ENCODE measurements at places on chromosomes 5 and 9.

GRCh38 chr9:98721643-98722042 lies 12.9 kb upstream of the GABBR2 start:
- no peak for DNase-seq

GRCh38 chr5:96226941-96227552 lies 206.0 kb downstream of the PCSK1 start:
- no peak for DNase-seq

- DNase-seq, result no peak
These were observed 304.0 kb downstream of the TLR4 start for GRCh38 chr9:118008246-118008645.

DNA sequence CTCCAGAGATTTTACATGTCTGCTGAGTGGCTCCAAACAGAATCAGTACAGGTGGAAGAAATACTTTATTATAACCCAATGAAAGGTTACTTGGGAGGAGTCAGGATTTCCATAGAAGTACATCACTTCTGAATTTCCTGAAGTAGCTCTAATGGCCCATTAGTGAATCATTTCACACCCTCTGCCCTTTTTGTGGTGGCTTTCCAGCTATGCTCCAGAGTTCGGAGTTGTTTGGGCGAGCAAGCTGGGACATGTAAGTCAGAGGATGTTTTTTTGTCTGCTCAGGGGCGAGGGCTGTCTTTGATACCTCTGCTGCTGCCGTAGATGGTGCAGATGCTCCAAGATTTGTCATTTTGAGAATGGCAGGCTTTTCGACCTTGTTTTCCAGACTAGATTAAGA lies 226.1 kb downstream of the GOLPH3 start:
- DNase-seq, result no peak

DNA sequence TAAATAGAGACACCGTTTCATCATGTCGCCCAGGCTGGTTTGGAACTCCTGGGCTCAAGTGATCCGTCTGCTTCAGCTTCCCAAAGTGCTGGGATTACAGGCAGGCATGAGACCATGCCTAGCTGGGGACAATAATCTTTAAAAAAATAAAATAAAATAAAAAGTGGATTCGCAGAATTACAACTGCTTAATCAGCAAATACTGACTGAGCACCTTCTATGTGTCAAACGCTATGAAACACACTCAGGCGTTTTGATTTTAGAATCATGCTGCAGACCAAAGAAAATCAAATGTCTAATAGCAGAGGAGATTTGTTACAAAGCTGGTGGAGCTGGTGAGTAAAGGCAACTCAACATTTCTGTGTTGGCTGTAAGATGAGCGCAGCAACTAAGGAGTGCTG lies 22.7 kb upstream of the SH3RF2 start:
- no peak for DNase-seq

- DNase-seq, result no peak
These were observed 119.7 kb downstream of the INSYN2B start for GRCh38 chr5:169860585-169860984.

GRCh38 chr5:115246361-115246991 lies 16.2 kb downstream of the PGGT1B start:
- no peak for DNase-seq

GRCh38 chr5:122705851-122706250 lies 69.0 kb upstream of the SNX2 start:
- no peak for DNase-seq

DNA sequence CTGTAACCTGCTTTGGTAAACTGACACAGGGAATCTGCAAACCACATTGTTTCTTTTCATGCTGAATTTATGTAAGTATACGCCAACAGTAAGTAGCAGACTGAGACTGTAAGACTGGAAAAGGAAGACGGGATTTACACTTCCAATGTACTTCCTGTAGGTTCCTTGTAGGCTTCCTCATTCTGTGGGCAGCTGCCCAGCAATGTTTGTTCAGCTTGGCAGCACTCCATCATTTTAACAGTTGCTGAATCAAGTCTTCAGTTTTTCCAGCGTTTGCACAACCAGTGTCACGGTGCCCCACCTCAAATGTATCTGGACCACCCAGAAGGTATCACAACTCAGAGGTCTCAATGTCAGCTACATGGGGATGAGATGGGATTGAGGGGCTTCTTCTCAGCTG lies 232.6 kb downstream of the PRDM9 start:
- DNase-seq, result no peak

- no peak for DNase-seq
These were observed 45.9 kb upstream of the JAK2 start for GRCh38 chr9:4939118-4939561.

DNA sequence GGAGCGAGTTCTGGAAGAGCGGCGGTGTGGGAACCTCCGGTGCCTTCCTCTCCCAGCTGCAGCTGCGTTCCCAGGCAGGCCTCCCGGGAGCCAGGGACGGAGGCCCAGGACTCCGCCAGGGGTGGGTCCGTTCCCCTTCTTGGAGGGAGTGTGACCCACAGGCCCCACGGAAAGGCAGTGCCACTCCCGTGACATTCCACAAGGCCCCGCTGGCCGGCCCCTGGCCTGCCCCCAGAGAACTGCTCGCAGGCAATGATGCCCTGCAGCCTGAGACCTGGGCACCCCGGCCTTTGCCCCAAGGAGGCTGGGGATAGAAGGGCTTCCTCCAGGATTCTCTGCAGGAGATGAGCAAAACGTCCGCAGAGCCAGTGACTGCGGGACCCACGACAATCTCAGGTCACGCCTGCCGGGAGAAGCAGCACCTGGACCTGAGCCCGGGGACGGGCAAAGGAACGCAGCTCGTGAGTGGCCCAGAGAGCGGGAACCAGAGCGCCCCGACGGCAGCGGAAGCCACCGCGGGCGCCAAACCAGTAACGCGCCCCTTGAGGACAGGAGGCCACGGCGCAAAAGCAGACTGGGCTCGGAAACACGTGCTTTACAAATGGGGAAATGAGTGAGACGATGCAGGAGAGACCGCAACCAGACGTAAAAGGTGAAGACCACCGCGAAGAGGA lies 9.3 kb downstream of the OBP2B start:
- DNase-seq, result no peak

DNA sequence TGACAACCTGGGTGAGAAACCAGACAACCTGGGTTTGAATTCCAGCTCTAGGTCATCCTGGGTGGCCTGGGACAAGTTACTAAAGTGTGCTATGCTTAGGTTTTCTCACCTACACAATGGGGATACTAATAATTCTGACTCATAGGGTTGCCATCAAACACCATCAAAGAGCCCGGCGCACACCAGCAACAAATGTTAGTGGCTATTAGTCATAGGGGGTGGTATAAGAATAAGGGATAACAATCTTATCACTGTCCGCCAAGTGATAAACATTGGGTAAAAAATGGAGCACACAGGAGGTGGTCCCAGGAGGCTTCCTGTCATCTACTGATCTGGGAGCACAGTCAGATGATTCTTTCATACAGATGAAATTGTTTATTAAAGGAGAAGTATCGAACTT lies 61.4 kb upstream of the AFAP1L1 start:
- DNase-seq, result no peak

DNA sequence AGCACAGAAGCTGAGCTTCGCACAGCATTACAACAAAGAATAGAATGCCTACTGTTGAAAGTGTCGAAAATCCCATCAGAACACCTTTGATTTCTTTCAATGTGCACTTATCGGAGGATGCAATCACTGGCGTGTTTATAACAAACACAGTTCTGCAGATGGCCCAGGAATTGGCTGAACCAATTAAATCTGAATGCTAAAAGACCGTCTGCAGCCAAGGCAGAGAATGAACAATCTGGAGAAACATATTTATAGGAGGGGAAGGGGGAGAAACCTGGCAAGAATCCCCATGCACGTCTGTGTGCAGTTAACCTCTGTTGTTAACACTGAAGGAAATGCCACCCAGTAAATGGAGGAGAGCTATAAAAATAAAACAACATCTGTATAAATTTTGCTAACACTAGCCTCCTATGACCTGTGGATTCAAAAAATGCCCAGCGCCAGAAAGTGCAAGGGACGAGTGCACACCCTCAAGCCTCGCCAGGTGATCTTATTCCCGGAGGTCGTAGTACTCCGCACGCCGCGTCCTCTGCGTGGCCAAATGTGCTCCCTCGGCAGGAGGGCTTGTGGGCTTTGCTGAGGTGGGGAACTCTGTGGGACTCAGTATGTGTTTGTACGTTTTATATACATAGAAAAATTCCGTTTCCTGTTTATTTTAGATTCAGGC lies 56.8 kb downstream of the PTCH1 start:
- peak; percentile 74 for DNase-seq

- peak; percentile 28 for DNase-seq
These were observed 55.2 kb downstream of the NMUR2 start for GRCh38 chr5:152349683-152350526.

- no peak for DNase-seq
These were observed 183.3 kb upstream of the PUM3 start for GRCh38 chr9:3027210-3027609.

DNA sequence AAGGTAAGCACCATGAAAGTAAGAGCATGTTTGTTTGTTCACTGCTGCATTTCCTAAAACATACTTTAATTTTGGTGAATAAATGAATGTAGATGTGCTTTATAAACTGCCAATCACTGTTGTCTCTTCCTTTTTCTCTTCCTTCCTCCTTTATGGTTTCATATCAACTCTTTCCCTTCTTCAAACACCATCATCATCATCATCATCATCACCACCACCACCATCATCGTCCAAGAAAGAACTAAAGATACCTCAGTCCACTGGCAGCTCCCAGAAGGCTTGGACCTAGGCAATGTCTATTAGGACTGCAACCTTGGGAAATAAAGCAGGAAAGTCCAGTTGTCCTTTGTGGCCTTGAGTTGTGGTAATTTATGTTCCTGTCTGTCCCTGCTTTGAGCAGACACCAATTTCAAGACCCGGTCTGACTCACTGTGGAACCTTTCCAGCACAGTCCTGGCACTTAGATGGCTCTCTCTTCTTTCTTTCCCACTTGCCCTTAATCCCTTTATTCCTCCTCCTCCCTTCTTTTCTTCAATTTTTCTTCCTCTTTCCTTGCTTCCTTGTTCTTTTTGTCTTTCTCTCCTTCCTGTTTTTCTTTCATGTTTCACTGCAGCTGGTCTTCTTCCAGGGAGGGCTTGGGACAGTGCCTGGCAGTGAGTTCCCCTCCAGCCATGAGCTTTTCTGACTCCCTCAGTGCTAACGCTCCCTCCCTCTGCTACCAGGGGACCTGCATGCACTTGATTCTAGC lies 99.3 kb downstream of the ANGPTL2 start:
- DNase-seq, result no peak

- no peak for DNase-seq
These were observed 292.2 kb downstream of the GAS1 start for GRCh38 chr9:86655147-86655546.

- DNase-seq, result no peak
These were observed 546 bp downstream of the DNAJB5 start for GRCh38 chr9:34989946-34990635.

- DNase-seq, result peak; percentile 89
These were observed at the start of gene NSD1 for GRCh38 chr5:177133096-177133852. NSD1 (plus strand) TSS chr5:177133773; CDS start chr5:177135104, 1,331 bp downstream.

DNA sequence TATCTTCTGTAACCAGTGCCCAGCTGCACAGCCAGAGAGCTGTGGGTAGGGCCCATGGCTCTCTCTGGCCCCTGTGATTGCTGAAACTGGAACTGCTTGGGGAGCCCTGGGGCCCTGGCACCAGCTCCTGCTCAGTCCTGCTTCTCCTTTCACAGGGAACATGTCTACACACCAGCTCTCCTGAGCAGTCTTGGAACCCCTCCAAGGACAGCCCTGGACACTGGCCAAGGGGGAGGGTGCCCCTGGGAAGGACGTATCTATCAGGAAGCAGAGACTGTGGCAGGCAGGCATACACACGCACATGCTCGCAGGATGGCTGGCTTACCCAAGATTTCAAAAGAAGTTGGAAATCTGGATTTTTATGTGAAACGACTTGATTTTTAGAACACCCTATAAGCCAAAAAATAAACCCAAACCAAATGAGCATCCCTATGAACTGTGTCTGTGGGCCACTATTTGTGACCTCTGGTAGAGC lies 8.8 kb upstream of the TRAF1 start:
- peak; percentile 53 for DNase-seq

GRCh38 chr9:120985819-120986222 lies 59.2 kb upstream of the TRAF1 start:
- DNase-seq, result no peak

DNA sequence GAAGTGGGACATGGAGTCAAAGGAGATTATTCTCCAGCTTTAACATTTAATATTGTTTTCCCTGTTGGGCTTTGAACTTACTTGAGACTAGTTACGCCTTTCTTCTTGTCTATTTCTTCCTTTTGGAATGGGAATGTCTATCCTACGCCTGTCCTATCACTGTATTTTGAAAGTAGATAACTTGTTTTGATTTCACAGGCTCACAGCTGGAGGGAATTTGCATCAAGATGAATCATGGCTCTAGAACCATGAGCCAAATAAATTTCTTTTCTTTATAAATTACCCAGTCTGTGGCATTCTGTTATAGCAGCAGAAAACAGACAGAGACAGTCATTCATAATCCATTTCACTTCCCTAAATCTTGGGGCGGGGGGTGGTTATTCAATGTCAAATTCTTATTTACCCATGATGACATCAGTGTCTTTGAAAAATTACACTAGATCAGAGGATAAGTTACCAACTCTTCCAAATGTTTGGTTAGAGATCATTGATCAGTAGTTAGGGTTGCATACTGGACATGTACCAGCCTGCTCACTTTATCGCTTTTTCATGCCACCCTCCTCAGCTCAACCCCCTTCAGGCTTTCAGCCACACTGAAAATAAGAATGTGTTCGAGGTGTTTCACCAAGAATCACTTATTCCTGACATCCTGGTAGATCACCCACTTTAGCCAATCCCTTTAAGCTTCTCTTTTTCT lies 419.6 kb upstream of the PIK3R1 start:
- no peak for DNase-seq

DNA sequence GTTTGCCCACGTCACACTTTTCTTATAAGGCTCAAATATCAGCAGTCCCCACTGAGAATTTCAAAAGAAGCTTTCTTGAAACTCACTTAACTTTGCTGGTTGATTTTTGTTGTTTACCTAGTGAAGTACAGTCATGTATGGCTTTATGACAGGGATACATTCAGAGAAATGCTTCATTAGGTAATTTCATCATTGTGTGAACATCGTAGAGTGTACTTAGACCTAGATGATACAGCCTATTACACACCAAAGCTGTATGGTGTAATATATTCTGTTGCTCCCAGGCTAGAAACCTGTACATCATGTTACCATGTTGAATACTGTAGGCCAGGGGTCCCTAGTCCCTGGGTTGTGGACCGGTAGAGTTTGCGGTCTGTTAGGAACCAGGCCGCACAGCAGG lies 177.0 kb downstream of the ARRDC3 start:
- no peak for DNase-seq

GRCh38 chr5:7068156-7068555 lies 327.8 kb upstream of the ADCY2 start:
- DNase-seq, result no peak

GRCh38 chr5:140228364-140228837 lies 53.4 kb downstream of the CYSTM1 start:
- DNase-seq, result no peak

- no peak for DNase-seq
These were observed 97.9 kb upstream of the SH3GL2 start for GRCh38 chr9:17480966-17481365.

GRCh38 chr5:351921-352245 lies 30.4 kb downstream of the AHRR start:
- DNase-seq, result no peak

- DNase-seq, result no peak
These were observed 10.4 kb upstream of the SPINK4 start for GRCh38 chr9:33229359-33230114.
